Cardiac muscle cell (in vitro differentiated cells and primary cell): ENCODE measurements at places on chromosomes 6 and 20. TPM values are rescaled to one million over a fixed set of nuclear protein-coding genes. Genes with fewer than 3 reads are reported as not detected.

Gene RHAG
- total RNA-seq, result not detected in 2 replicates

Gene UBE2C
- 35.4 and 267 TPM in 2 replicates for total RNA-seq

Gene CCN6
- not detected in 2 replicates for total RNA-seq

- H3K27me3 ChIP-seq, result peaks cover 92% of the 10 kb centered on the region
- no peaks in the 10 kb centered on the region for H3K36me3 ChIP-seq
- peaks cover 17% of the 10 kb centered on the region for H3K4me1 ChIP-seq
- no peak overlapping the region for H3K27ac ChIP-seq
These were observed 1.4 kb upstream of the POU3F2 start for GRCh38 chr6:98833057-98833306.

- H3K36me3 ChIP-seq, result no peaks in the 10 kb centered on the region
- H3K4me1 ChIP-seq, result peaks cover 27% of the 10 kb centered on the region
- DNase-seq, result no peak
- H3K27me3 ChIP-seq, result no peaks in the 10 kb centered on the region
- H3K4me3 ChIP-seq, result no peak overlapping the region
- no peak overlapping the region for H3K27ac ChIP-seq
These were observed 334.3 kb upstream of the QKI start for GRCh38 chr6:163080228-163080627.

GRCh38 chr20:53706008-53706465 lies 112.4 kb upstream of the ZNF217 start:
- peak overlapping the region; percentile 5 for H3K27ac ChIP-seq
- H3K36me3 ChIP-seq, result no peaks in the 10 kb centered on the region
- no peaks in the 10 kb centered on the region for H3K27me3 ChIP-seq
- no peak for DNase-seq
- H3K4me1 ChIP-seq, result peaks cover 11% of the 10 kb centered on the region

Gene TBX18
- 5.2 and 5.5 TPM in 2 replicates for total RNA-seq

Gene WFDC13
- total RNA-seq, result not detected in 2 replicates

DNA sequence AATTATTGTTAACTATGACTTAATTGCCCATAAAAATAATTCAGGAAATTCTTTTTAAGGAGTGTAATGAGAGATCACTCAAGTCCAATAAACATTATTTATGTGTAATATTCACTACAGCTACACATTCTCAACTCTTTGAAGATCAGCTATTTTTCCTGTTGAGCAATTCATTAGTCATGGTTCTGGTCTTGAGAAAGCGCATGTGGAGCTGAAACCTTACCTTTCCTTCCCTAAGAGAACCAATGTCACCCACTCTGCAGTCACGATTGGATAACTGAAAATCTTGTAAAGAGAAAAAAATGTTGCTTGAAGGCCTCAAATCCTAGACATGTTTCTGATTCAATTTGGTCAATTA lies 736.9 kb upstream of the MARCKS start:
- H3K4me3 ChIP-seq, result no peak overlapping the region
- H3K27ac ChIP-seq, result no peak overlapping the region
- DNase-seq, result peak; percentile 94
- no peaks in the 10 kb centered on the region for H3K36me3 ChIP-seq

- DNase-seq, result no peak
- no peaks in the 10 kb centered on the region for H3K4me1 ChIP-seq
- peaks cover 52% of the 10 kb centered on the region for H3K27me3 ChIP-seq
- H3K4me3 ChIP-seq, result no peak overlapping the region
- no peak overlapping the region for H3K27ac ChIP-seq
These were observed 7.8 kb downstream of the TMC2 start for GRCh38 chr20:2544211-2544610.

Gene PCSK2
- 0.12 and 0.18 TPM in 2 replicates for total RNA-seq

DNA sequence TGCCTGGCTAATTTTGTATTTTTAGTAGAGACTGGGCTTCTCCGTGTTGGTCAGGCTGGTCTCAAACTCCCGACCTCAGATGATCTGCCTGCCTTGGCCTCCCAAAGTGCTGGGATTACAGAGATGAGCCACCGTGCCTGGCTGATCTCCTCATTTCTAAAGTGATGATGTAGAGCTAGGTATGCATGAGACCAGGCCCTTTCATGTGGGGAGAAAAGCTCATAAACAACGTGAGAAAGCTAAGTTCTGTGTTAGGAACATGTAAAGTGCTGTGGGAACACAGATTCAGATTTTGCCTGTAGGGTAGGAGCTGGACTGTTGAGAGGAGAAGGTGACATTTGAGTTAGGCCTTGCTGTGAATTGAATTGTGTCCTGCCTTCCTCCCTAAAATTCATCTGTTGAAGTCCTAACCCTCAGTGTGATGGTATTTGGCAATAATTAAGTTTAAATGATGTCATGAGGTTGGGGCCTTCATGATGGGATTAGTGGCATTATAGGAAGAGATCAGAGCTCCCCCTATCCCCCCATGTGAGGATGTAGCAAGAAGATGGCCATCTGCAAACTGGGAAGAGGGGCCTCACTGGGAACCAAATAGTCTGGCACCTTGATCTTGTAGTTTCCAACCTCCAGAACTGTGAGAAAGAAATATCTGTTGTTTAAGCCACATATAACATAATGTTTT lies 49.2 kb downstream of the SCAND1 start:
- peaks cover 10% of the 10 kb centered on the region for H3K4me1 ChIP-seq
- no peaks in the 10 kb centered on the region for H3K27me3 ChIP-seq
- no peak for DNase-seq
- no peak overlapping the region for H3K4me3 ChIP-seq
- H3K36me3 ChIP-seq, result no peaks in the 10 kb centered on the region
- H3K27ac ChIP-seq, result no peak overlapping the region

GRCh38 chr20:44536175-44536574 lies 14.3 kb upstream of the SERINC3 start:
- no peaks in the 10 kb centered on the region for H3K36me3 ChIP-seq
- no peak for DNase-seq
- H3K4me1 ChIP-seq, result no peaks in the 10 kb centered on the region

DNA sequence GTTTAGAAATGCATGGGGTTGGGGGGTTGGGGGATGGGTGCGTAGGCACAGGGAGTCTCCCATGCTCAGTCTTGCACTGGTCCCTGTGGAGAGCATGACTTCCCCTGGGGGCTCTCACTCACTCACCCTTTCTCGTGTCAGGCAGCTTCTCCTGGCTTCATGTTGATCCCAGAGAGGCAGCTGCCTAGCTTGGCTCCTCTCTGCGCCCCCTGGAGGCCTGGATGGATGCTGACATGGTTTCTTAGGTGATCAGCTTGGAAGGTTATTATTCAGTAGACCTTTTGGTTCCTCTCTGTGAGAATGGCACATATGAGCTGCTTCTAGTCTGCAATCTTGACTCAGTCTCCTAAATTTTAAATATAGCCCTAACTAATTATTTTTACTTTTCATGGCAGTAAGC lies 109.3 kb upstream of the FAM83B start:
- H3K27me3 ChIP-seq, result no peaks in the 10 kb centered on the region
- no peak overlapping the region for H3K4me3 ChIP-seq
- no peak overlapping the region for H3K27ac ChIP-seq
- no peaks in the 10 kb centered on the region for H3K4me1 ChIP-seq

Gene PROKR2
- not detected in 2 replicates for total RNA-seq

Gene FAM209B
- not detected in 2 replicates for total RNA-seq

DNA sequence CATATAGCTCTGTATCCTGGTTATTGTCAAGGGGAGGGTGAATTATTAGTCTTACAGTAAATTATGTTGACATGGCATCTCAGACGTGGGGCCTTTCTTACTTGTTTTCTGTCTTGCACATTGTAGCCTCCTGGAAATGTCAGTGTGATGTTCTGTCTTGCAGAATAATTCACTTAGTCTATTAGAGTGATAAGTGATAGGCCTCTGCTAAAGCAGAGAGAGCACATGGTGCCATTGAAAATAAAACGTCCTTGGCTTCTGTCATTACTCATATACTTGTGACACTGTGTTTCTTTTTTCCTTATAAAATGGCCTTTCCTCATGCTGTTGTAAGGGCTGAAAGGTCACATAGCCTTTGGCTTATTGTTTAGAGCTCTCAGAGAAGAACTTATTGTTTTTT lies 531.0 kb downstream of the EPM2A start:
- no peaks in the 10 kb centered on the region for H3K27me3 ChIP-seq
- no peaks in the 10 kb centered on the region for H3K36me3 ChIP-seq
- no peaks in the 10 kb centered on the region for H3K4me1 ChIP-seq
- no peak for DNase-seq
- no peak overlapping the region for H3K4me3 ChIP-seq
- H3K27ac ChIP-seq, result no peak overlapping the region

Gene C20orf144
- 0.21 TPM in 1 of 2 replicates, not detected in the other for total RNA-seq

Gene PIM1
- total RNA-seq, result 15.8 and 21.5 TPM in 2 replicates

DNA sequence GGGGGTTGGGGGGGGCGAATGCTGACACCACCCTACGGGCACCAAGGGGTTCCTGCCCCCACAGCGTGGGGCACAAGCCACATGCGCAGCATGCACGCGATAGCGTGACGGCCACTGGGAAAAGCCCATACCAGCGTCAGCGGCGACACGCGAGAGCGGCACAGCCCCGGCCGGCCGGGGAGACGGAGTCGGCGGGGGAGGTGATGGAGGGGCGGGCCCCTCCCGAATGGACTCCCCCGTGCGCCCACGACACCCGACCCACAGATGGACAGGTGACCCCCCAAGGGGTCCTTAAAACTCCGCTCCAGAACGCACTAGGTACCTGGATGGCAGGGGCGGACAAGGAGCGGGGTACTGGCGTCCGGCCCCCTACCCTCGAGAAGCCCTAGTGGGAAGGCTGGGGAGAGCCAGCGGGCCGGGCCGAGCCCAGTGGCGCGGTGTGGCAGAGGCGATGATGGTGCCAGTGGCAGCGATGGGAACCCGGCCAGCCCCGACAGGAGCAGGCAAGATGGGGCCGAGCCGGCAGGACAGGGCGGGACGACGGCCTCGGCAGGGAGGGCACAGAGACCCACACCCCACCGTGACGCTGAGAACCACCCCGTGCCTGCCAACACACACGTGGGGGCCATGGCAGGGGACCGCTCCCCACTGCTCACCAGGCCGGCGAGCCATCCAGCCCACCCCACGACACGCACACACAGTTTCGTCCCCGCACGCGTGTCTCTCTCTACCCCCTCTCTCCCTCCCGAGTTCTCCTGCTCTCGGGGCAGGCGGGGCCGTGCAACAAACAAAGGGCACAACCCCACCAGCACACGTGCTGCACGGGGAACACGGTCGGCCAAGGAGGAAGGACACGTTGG lies 1959.8 kb upstream of the DEFB115 start:
- H3K36me3 ChIP-seq, result no peaks in the 10 kb centered on the region
- DNase-seq, result no peak
- H3K4me3 ChIP-seq, result no peak overlapping the region

Gene ZKSCAN8
- 24.8 and 58.3 TPM in 2 replicates for total RNA-seq

Gene TAGAP
- total RNA-seq, result not detected in 2 replicates

GRCh38 chr6:117142995-117143394 lies 122.4 kb upstream of the VGLL2 start:
- H3K27ac ChIP-seq, result no peak overlapping the region
- H3K36me3 ChIP-seq, result no peaks in the 10 kb centered on the region
- no peak for DNase-seq
- H3K4me3 ChIP-seq, result no peak overlapping the region
- H3K4me1 ChIP-seq, result no peaks in the 10 kb centered on the region
- no peaks in the 10 kb centered on the region for H3K27me3 ChIP-seq

Gene MUCL3
- not detected in 2 replicates for total RNA-seq

DNA sequence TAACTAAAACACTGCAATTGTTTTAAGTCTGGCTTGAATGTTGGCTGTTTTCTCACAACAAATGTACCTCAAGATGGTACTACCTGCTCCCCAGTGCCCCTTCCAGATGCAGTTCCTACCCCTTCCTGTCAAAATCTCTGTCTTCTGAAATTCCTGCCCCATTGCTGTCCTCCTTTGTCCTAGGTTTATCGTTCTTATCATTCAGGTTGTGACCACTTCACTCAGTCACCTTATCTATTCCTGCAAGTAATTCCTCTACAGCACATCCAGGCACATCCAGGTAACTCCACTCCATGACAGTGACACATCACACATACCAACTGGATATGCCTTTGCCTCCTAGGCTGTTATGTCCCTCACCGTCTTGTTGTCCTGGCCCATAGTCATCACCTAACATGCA lies 90.2 kb downstream of the TRDN start:
- H3K4me1 ChIP-seq, result peaks cover 11% of the 10 kb centered on the region
- H3K4me3 ChIP-seq, result no peak overlapping the region
- H3K27me3 ChIP-seq, result no peaks in the 10 kb centered on the region
- peak overlapping the region; percentile 12 for H3K27ac ChIP-seq
- peaks cover 3% of the 10 kb centered on the region for H3K36me3 ChIP-seq

DNA sequence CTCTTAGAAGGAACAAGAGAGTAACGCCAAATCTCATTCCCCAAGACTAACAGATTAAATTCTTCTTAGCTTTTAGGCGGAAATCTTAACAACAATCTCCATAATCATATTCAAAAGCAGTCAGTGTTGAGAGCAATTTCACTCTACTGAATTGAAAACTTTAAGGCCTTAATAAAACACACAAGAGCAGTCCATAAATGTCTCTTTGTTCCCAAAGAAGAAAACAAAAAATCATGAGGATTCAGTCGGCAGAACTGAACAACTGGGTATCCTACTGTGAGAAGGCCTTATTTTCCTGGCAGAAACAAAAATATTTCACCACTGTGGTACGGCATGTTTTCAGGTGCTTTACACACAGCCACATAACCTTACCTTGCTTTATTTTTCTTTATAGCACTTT lies 14.4 kb downstream of the ABHD12 start:
- H3K27ac ChIP-seq, result no peak overlapping the region
- no peaks in the 10 kb centered on the region for H3K36me3 ChIP-seq
- H3K27me3 ChIP-seq, result no peaks in the 10 kb centered on the region
- H3K4me1 ChIP-seq, result peaks cover 13% of the 10 kb centered on the region

Gene OXT
- not detected in 2 replicates for total RNA-seq

GRCh38 chr6:124479991-124480430 lies 482.2 kb upstream of the RNF217 start:
- no peaks in the 10 kb centered on the region for H3K4me1 ChIP-seq
- H3K27me3 ChIP-seq, result no peaks in the 10 kb centered on the region
- no peak for DNase-seq
- no peaks in the 10 kb centered on the region for H3K36me3 ChIP-seq
- H3K4me3 ChIP-seq, result no peak overlapping the region
- H3K27ac ChIP-seq, result no peak overlapping the region

DNA sequence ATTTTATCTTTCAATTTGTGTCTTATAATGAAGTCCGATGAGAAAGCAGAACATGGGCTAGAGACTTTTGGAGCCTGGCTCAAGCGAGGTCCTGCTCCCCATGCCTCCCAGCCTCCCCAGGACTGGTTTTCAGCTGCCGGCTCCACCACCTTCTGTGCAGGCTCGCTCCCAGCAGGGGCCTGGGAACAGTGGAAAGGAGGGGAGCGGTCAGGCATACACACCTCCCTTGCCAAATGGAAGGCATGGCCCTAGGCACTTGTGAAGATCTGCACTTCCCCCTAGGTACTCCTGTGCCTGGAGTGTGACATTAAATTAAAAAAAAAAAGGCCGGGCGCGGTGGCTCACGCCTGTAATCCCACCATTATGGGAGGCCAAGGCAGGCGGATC lies 4.7 kb upstream of the MOG start:
- peaks cover 41% of the 10 kb centered on the region for H3K4me1 ChIP-seq
- peak overlapping the region; percentile 38 for H3K27ac ChIP-seq
- no peaks in the 10 kb centered on the region for H3K27me3 ChIP-seq
- H3K36me3 ChIP-seq, result no peaks in the 10 kb centered on the region

GRCh38 chr6:21615504-21615903 lies 22.0 kb downstream of the SOX4 start:
- no peaks in the 10 kb centered on the region for H3K4me1 ChIP-seq
- no peaks in the 10 kb centered on the region for H3K27me3 ChIP-seq
- no peak overlapping the region for H3K27ac ChIP-seq
- H3K4me3 ChIP-seq, result no peak overlapping the region
- peak; percentile 30 for DNase-seq
- no peaks in the 10 kb centered on the region for H3K36me3 ChIP-seq

Gene DACT2
- total RNA-seq, result 0.49 and 0.71 TPM in 2 replicates
